ENCODE measurements at places on chromosomes 6 and 20.

- no peak overlapping the region for H3K27ac ChIP-seq
- no peak overlapping the region for H3K4me3 ChIP-seq
- H3K27me3 ChIP-seq = no peaks in the 10 kb centered on the region
- peaks cover 19% of the 10 kb centered on the region for H3K4me1 ChIP-seq
- H3K36me3 ChIP-seq = no peaks in the 10 kb centered on the region
Measured at GRCh38 chr6:118588626-118589025, 40.5 kb downstream of the PLN start.

DNA sequence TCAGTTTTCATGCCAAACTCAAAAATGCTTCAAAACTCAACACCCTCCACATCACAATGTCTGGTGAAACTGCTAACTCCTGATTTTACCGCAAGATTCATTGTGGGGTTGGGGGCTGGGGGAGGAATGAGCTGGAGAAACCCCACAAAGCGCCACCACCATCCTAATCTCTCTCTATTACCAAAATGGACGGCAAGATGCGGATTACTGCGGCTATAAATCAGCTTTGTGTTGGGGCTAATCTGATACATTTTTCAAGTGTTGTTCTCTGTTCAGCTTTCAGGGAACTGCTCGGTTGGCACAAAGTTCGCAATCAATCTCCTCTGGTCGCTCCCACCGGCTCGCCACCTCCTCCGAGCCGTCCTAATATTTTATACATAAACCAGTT lies 83.7 kb downstream of the TMEM242 start:
- H3K27me3 ChIP-seq = no peaks in the 10 kb centered on the region
- H3K27ac ChIP-seq = no peak overlapping the region
- H3K36me3 ChIP-seq = no peaks in the 10 kb centered on the region
- no peak for DNase-seq
- no peak overlapping the region for H3K4me3 ChIP-seq

- no peak overlapping the region for H3K4me3 ChIP-seq
- H3K27ac ChIP-seq = no peak overlapping the region
- no peaks in the 10 kb centered on the region for H3K27me3 ChIP-seq
- DNase-seq = no peak
Measured at GRCh38 chr6:39490108-39490507, 167.6 kb upstream of the KCNK16 start.

GRCh38 chr20:38377039-38377685 lies 30.9 kb downstream of the LBP start:
- no peaks in the 10 kb centered on the region for H3K27me3 ChIP-seq
- no peaks in the 10 kb centered on the region for H3K4me1 ChIP-seq
- no peak overlapping the region for H3K4me3 ChIP-seq
- no peak for DNase-seq

GRCh38 chr6:128403618-128404444 lies 116.6 kb downstream of the PTPRK start:
- no peaks in the 10 kb centered on the region for H3K4me1 ChIP-seq
- no peaks in the 10 kb centered on the region for H3K36me3 ChIP-seq
- no peaks in the 10 kb centered on the region for H3K27me3 ChIP-seq
- H3K4me3 ChIP-seq = no peak overlapping the region
- no peak for DNase-seq
- no peak overlapping the region for H3K27ac ChIP-seq

DNA sequence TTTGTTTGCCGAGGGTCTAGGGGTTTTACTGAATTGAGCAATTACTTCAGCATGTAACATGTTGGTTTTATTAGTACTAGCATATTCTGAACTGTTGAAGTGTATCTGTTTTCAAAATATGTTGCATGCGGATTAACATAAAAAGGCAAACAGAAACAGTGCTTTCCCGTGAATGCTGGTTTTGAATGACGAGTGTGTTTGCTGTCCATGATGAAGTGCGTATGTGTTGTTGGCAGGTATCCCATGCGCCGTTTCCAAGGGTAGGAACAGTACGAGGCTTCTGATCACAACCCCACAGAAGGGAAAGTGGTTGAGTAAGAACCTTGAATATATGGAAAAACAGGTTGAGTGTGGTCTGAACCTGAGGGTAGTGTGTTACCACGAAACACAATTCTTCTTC lies 232.9 kb downstream of the SAMD5 start:
- H3K27ac ChIP-seq = no peak overlapping the region
- DNase-seq = no peak
- H3K36me3 ChIP-seq = no peaks in the 10 kb centered on the region
- H3K27me3 ChIP-seq = no peaks in the 10 kb centered on the region
- no peaks in the 10 kb centered on the region for H3K4me1 ChIP-seq

DNA sequence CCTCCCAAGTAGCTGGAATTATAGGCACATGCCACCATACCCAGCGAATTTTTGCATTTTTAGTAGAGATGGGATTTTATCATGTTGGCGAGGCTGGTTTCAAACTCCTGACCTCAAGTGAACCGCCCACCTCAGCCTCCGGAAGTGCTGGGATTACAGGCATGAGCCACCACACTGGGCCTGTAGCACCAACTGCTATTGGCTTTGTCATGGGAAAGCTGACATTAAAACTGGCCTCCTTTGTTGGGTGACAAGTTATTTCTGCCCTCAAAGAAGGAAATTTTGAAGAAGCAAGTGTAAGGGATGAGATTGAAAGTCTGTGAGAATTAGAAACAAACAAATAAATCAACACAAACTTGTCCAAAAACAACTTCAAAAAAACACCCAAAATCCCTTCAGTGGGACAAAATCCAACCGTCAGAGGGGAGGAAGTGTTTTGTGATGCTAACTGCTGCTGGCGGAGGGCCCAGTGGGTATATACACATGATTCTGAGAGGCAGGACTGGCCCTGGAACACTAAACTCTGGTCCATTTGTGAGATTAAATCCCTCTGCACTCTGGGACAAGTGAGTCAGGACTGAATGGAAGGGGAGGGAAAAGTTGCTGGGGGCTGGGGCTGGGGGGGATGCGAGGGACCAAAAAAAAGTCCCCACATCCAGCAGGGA lies 87.5 kb upstream of the NAA20 start:
- no peaks in the 10 kb centered on the region for H3K36me3 ChIP-seq
- DNase-seq = no peak
- H3K27ac ChIP-seq = no peak overlapping the region
- no peak overlapping the region for H3K4me3 ChIP-seq

DNA sequence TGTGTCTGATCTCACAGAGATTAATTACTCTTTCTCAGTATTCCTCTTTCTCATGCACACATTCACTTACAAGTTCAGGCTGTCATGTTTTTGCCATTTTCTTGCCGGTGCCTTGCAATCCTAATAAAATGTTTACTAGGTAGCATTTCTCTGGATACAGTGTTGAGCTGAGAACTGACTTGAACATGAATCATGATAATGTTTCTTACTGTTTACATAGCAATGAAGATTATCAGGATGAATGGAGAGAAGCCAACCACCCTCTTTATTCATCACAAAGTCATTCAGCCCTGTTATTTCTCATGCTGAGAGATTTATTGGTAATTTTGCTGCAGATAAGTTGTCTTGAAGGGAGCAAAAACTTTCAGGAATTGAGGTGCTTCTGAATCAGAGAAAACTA lies 185.5 kb upstream of the ECI2 start:
- H3K27me3 ChIP-seq = no peaks in the 10 kb centered on the region
- DNase-seq = no peak
- H3K4me1 ChIP-seq = peaks cover 33% of the 10 kb centered on the region
- no peak overlapping the region for H3K4me3 ChIP-seq

- H3K4me3 ChIP-seq = peak within 1 kb of the TSS; percentile 46
- H3K27me3 ChIP-seq = no peaks in the 10 kb centered on the region
- peak within 1 kb of the TSS; percentile 19 for H3K27ac ChIP-seq
- peak; percentile 53 for DNase-seq
- H3K36me3 ChIP-seq = no peaks in the 10 kb centered on the region
Measured at GRCh38 chr20:23086056-23086566, at the start of gene CD93. Gene CD93 (minus strand): TSS chr20:23086324. CDS start chr20:23086192, 132 bp downstream.

DNA sequence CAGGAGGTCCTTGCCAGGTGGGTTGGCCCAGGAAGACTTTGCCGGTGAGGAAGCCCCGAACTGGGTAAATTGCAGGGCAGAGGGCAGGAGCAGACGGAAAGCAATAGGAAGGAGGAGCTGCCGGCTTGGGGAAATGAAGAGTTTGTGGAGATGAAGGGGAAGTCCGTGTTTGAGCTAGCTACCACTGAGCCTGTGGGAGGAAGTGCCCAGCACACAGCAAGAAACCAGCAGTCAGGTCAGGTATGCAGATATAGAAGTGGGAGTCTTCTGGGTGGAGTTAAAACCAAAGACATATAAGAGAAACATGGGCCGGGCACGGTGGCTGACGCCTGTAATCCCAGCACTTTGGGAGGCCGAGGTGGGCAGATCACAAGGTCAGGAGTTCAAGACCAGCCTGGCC lies 34.7 kb downstream of the CD24 start:
- no peak overlapping the region for H3K4me3 ChIP-seq
- DNase-seq = no peak
- no peaks in the 10 kb centered on the region for H3K36me3 ChIP-seq
- no peaks in the 10 kb centered on the region for H3K4me1 ChIP-seq

GRCh38 chr6:7750197-7750596 lies 24.3 kb downstream of the BMP6 start:
- no peak overlapping the region for H3K27ac ChIP-seq
- no peaks in the 10 kb centered on the region for H3K4me1 ChIP-seq
- no peak for DNase-seq
- H3K4me3 ChIP-seq = no peak overlapping the region

- no peaks in the 10 kb centered on the region for H3K4me1 ChIP-seq
- no peak overlapping the region for H3K4me3 ChIP-seq
- no peak for DNase-seq
- no peaks in the 10 kb centered on the region for H3K36me3 ChIP-seq
- no peak overlapping the region for H3K27ac ChIP-seq
- no peaks in the 10 kb centered on the region for H3K27me3 ChIP-seq
Measured at GRCh38 chr20:36355469-36356171, 49.5 kb downstream of the DLGAP4 start.

GRCh38 chr6:168145747-168146596 lies 67.0 kb upstream of the FRMD1 start:
- H3K4me1 ChIP-seq = no peaks in the 10 kb centered on the region
- DNase-seq = no peak
- peaks cover 11% of the 10 kb centered on the region for H3K27me3 ChIP-seq
- no peaks in the 10 kb centered on the region for H3K36me3 ChIP-seq
- no peak overlapping the region for H3K4me3 ChIP-seq

DNA sequence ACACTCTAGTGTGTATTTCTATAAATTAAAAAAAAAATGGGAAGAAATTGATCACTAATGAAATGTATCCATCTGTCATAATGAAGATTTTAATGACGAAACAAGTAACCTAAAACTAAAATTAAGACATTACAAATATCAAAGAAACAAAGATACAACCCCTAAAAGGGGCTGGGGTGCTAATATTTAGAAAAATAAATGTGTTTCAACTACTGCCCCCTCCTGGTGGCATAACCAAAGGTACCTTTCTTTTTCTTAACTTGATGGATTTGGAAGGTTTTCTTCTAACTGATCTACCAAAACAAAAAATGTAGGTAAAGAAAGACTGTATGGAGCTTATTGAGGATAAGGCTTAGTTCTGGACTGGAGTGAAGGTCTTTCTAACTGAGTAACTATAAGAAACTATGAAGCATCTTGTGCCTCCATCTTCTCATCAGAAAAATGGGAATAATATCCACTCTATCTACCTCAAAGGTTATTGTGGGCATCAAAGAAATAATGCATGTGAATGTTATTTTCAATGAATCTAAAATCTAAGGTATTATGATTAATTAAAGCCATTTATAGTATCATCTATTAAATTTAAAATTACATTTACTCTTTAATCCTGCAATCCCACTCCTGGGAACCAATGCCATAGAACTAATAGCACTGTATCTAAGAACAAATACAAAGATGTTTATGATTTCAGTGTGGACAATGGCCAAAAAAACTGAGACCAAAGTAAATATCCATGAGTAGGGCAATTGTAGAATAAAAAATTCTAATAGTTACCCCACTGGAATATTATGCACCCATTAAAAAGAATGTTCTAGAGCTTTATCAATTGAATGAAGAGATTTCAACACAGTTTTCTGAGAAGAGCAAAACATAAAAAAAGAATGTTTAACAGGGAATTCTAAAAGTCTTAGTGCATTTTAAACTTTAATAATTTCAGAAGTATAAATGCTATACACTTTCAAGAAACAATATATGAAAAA lies 117.2 kb downstream of the BACH2 start:
- H3K4me3 ChIP-seq = no peak overlapping the region
- no peaks in the 10 kb centered on the region for H3K27me3 ChIP-seq
- DNase-seq = no peak
- H3K4me1 ChIP-seq = no peaks in the 10 kb centered on the region

GRCh38 chr6:148322704-148323103 lies 19.9 kb upstream of the SASH1 start:
- DNase-seq = no peak
- no peak overlapping the region for H3K27ac ChIP-seq
- no peak overlapping the region for H3K4me3 ChIP-seq
- no peaks in the 10 kb centered on the region for H3K4me1 ChIP-seq
- no peaks in the 10 kb centered on the region for H3K36me3 ChIP-seq
- no peaks in the 10 kb centered on the region for H3K27me3 ChIP-seq
